Esophagus squamous epithelium (tissue), 5 donors: ENCODE measurements at places on chromosomes 12 and 14. TPM values are rescaled to one million over a fixed set of nuclear protein-coding genes. Genes with fewer than 3 reads are reported as not detected.

Gene POLE2
- 7.9 TPM for total RNA-seq

Gene GLT8D2
- not detected for total RNA-seq

Gene PPP4R4
- 0.08 TPM for total RNA-seq

Gene PTGER2
- 1.1 TPM for total RNA-seq

Gene BDKRB1
- 7.2 TPM for total RNA-seq

Gene PPP1R36
- total RNA-seq, result 1.1 TPM

- DNase-seq, result no peak
- peak overlapping the region; percentile 45 for H3K27ac ChIP-seq
- H3K27me3 ChIP-seq, result no peaks in the 10 kb centered on the region
- H3K4me3 ChIP-seq, result no peak overlapping the region
These were observed 60.4 kb downstream of the KITLG start for GRCh38 chr12:88519802-88520435.

DNA sequence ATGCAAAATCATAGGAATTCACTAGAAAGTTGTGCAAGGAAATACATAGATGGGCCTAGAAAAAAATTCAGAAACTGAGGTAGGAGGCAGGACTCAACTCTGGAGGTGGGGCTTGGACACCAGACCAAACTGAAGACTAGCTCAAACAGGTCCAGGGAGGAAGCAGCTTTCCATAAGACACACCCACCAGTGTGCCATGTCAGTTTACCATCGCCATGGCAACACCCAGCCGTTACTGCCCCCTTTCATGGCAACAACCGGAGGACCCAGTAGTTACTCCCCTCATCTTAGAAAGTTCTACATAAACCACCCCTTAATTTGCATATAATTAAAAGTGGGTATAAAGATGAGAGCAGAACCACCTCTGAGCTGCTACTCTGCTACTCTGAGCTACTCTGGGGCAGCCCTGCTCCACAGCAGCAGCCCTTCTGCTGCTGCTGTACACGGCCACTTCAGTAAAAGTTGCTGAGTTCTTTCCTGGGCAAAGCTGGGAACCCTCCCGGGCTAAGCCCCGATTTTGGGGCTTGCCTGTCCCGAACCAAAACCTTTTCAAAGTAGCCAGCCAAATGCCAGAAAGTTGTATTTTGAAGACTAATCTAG lies 30.8 kb upstream of the NINJ2 start:
- H3K36me3 ChIP-seq, result no peaks in the 10 kb centered on the region
- H3K4me3 ChIP-seq, result no peak overlapping the region
- DNase-seq, result no peak
- H3K27ac ChIP-seq, result no peak overlapping the region
- H3K27me3 ChIP-seq, result no peaks in the 10 kb centered on the region

DNA sequence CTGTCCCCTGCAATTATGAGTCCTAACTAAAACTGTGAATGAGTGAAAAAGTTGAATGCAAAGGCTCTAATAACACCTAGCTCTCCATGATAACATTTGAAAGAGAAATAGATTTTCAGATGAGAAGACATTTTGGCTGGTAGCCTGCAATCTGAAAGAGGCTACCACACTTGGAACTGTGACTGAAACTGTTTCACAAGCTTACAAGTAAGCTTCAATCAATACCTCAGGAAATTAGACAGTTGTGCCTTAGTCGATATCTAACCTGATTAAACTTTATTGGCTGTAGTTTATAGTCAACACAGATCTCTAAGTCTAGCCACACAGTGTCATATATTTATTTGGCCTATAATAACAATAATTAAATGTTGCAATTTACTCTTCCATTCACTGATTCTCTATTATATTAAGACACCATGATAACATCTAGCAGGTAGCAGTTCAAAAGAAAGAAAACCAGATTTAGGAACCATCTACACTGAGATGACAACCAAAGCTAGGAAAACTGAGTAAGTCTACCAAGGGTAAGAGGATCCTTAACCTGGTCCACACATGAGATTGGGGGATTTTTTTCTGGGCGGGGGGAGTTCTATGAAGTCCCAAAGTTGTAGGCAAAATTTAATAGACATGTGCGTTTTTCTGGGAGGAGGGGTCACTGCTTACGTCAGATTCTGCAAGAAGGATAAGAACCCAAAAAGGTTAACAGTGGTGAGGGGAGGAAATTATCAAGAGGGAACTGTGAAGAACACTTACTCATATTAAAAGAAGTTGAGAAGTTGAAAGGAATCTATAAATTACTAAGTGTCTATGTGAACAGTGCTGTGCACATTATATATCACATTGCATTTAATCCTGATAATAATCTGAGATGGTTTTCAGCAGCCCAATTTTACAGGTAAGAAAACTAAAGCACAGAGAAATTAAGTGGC lies 65.8 kb downstream of the NUMB start:
- no peak for DNase-seq
- no peaks in the 10 kb centered on the region for H3K4me1 ChIP-seq
- no peaks in the 10 kb centered on the region for H3K36me3 ChIP-seq
- H3K4me3 ChIP-seq, result no peak overlapping the region

- no peak overlapping the region for H3K27ac ChIP-seq
- no peaks in the 10 kb centered on the region for H3K27me3 ChIP-seq
- no peaks in the 10 kb centered on the region for H3K4me1 ChIP-seq
These were observed 294.9 kb downstream of the ETNK1 start for GRCh38 chr12:22919883-22920282.

- no peak for DNase-seq
- H3K4me3 ChIP-seq, result no peak overlapping the region
- peaks cover 45% of the 10 kb centered on the region for H3K4me1 ChIP-seq
- no peaks in the 10 kb centered on the region for H3K27me3 ChIP-seq
- peak overlapping the region; percentile 50 for H3K27ac ChIP-seq
These were observed 109.4 kb downstream of the RFLNA start for GRCh38 chr12:124404162-124404784.

GRCh38 chr12:106841510-106842302 lies 67.2 kb downstream of the RIC8B start:
- no peaks in the 10 kb centered on the region for H3K4me1 ChIP-seq
- no peak overlapping the region for H3K4me3 ChIP-seq
- H3K36me3 ChIP-seq, result peaks cover 28% of the 10 kb centered on the region
- DNase-seq, result no peak
- H3K27me3 ChIP-seq, result no peaks in the 10 kb centered on the region

GRCh38 chr12:130828895-130829294 lies 10.2 kb downstream of the STX2 start:
- H3K36me3 ChIP-seq, result no peaks in the 10 kb centered on the region
- no peak overlapping the region for H3K27ac ChIP-seq
- no peak overlapping the region for H3K4me3 ChIP-seq
- peaks cover 21% of the 10 kb centered on the region for H3K4me1 ChIP-seq

GRCh38 chr12:72084061-72084460 lies 145.4 kb downstream of the TPH2 start:
- H3K27me3 ChIP-seq, result no peaks in the 10 kb centered on the region
- no peaks in the 10 kb centered on the region for H3K4me1 ChIP-seq
- no peaks in the 10 kb centered on the region for H3K36me3 ChIP-seq
- H3K4me3 ChIP-seq, result no peak overlapping the region

DNA sequence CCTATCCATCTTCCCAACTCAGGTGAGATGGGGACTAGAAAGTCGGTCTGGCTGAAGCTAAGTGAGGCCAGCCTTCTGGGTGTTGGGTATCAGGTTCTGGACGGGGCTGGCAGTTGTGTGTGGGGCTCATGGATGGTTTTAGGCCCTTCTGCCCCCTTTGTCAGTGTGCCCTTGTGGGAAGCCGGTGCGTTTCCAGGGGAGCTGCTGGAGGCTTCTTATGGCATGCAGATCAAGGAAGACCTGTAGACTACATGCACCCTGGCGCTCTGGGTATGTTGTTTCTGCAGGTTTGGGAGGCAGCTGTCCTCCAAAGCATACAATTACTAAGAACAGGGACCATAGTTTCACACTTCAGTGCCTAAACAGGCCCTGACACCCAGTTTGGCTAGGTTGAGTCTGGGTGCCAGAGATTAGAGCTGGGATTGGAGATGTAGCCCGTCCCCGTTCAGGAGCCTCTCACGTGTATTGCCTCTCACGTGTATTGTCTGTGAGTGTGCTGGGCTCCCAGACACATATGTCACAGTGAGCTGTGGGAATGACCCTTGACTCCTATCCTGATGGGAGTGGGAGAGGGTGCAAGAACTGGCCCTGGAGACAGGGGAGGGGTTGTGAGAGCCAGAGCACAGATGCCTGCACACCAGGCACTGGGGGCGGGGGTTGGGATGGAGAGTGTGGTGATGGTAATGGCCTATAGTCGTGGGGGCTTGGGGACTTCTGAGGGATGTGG lies 84.4 kb downstream of the SLC25A47 start:
- no peak overlapping the region for H3K27ac ChIP-seq
- no peak overlapping the region for H3K4me3 ChIP-seq
- no peak for DNase-seq
- no peaks in the 10 kb centered on the region for H3K36me3 ChIP-seq
- no peaks in the 10 kb centered on the region for H3K4me1 ChIP-seq
- H3K27me3 ChIP-seq, result no peaks in the 10 kb centered on the region

GRCh38 chr12:12376646-12377448 lies 20.0 kb downstream of the BORCS5 start:
- peaks cover 13% of the 10 kb centered on the region for H3K4me1 ChIP-seq
- H3K36me3 ChIP-seq, result no peaks in the 10 kb centered on the region
- H3K4me3 ChIP-seq, result no peak overlapping the region
- DNase-seq, result no peak
- no peak overlapping the region for H3K27ac ChIP-seq

DNA sequence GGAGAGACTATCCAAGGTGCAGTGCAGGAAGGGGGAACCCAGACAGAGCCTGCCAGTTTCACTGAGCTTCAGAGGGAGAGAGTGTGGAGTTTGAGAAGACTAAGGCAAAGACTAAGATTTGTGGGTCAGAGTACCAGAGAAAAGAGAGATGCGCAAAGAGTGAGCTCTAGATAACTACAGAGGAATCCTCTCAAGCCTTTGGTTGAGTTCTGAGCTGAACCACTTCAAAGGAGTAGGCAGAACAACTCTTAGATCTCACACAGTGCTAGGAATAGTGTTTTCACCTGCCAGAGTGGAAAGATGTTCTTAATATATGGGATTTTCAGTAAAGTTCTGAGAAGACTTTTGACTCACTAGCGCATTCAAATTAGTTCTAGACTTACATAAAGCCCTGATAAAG lies 10.7 kb upstream of the M6PR start:
- H3K27me3 ChIP-seq, result no peaks in the 10 kb centered on the region
- DNase-seq, result no peak
- no peak overlapping the region for H3K4me3 ChIP-seq
- H3K36me3 ChIP-seq, result no peaks in the 10 kb centered on the region

DNA sequence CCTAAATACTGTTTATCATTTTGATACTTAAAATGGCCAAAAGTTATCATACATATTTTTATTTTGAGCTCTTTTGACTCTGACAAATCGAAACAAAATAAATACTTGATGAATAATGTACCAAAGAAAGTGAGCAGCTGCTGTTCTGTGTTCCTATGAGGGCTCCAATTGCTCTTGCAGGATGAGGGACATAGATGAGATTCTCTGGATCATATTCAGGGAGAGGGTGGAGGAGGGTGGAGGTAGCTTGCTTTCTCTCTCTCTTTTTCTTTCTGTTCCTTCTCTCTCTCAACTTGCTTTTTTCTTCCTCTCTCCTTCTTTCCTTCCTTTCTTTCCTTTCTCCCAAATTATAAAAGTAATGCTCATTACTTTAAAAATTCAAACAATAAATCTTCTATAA lies 8.9 kb upstream of the MYH7 start:
- H3K27ac ChIP-seq, result no peak overlapping the region
- no peaks in the 10 kb centered on the region for H3K4me1 ChIP-seq
- no peaks in the 10 kb centered on the region for H3K27me3 ChIP-seq
- H3K36me3 ChIP-seq, result no peaks in the 10 kb centered on the region
- DNase-seq, result no peak

GRCh38 chr14:55807053-55807880 lies 227.3 kb downstream of the KTN1 start:
- peaks cover 30% of the 10 kb centered on the region for H3K4me1 ChIP-seq
- no peaks in the 10 kb centered on the region for H3K27me3 ChIP-seq
- DNase-seq, result peak; percentile 18
- H3K4me3 ChIP-seq, result no peak overlapping the region

- no peak for DNase-seq
- H3K4me3 ChIP-seq, result no peak overlapping the region
- no peaks in the 10 kb centered on the region for H3K4me1 ChIP-seq
These were observed 125.3 kb downstream of the ESRRB start for GRCh38 chr14:76501156-76501720.

DNA sequence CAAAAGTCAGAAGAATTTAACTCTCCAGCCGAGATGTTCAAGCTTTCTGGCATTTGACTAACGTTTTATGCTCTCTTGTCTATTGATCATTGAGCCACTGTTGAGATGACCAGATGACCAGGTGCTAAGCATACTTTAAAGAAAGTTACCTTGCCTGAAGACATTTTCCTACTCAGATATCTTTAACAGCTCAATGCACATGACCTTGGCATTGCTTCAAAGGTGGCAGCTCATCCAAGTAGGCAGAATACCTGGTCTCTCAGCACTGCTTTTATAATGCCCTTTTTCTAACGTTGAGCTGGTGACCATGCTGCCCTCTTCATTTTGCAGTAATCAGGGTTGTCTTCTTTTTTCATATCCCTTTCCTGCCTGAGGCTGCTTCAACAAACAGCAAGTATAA lies 358.1 kb downstream of the RAD51B start:
- H3K4me1 ChIP-seq, result peaks cover 63% of the 10 kb centered on the region
- H3K27me3 ChIP-seq, result no peaks in the 10 kb centered on the region
- H3K36me3 ChIP-seq, result no peaks in the 10 kb centered on the region
- no peak overlapping the region for H3K4me3 ChIP-seq
- no peak overlapping the region for H3K27ac ChIP-seq

- peaks cover 100% of the 10 kb centered on the region for H3K36me3 ChIP-seq
- no peak overlapping the region for H3K27ac ChIP-seq
These were observed 34.7 kb downstream of the APPL2 start for GRCh38 chr12:105201299-105201698.

DNA sequence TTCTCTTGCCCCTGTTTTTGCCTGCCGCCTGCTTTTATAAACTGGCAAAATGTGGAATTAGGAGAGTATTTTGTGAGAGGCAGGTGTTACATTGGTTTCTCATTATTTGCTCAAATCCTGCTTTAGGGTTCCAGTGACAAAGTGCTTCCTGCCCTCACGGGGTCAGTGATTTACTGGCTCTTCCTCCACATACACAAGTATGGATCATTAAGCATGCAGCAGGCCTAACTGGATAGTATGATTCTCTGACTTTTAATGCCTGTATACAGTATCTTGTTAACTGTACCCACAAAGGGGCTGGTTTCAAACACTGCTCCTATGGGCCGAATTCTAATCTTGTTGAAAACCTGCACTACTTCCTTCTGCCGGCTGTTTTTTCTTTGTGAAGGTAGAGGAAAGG lies 63.2 kb downstream of the PTCSC3 start:
- no peaks in the 10 kb centered on the region for H3K36me3 ChIP-seq
- H3K27ac ChIP-seq, result no peak overlapping the region
- no peak for DNase-seq

GRCh38 chr12:2390133-2390532 lies 337.3 kb downstream of the CACNA1C start:
- no peak overlapping the region for H3K27ac ChIP-seq
- peaks cover 4% of the 10 kb centered on the region for H3K27me3 ChIP-seq
- H3K36me3 ChIP-seq, result no peaks in the 10 kb centered on the region
- no peak for DNase-seq
- H3K4me3 ChIP-seq, result no peak overlapping the region

- no peaks in the 10 kb centered on the region for H3K4me1 ChIP-seq
- H3K27ac ChIP-seq, result no peak overlapping the region
- no peak for DNase-seq
These were observed 8.6 kb downstream of the WDR89 start for GRCh38 chr14:63632932-63633514.

- H3K4me3 ChIP-seq, result no peak overlapping the region
- H3K27ac ChIP-seq, result no peak overlapping the region
- no peaks in the 10 kb centered on the region for H3K36me3 ChIP-seq
- H3K4me1 ChIP-seq, result no peaks in the 10 kb centered on the region
- H3K27me3 ChIP-seq, result no peaks in the 10 kb centered on the region
- DNase-seq, result no peak
These were observed 272.4 kb downstream of the NELL2 start for GRCh38 chr12:44603701-44604100.

GRCh38 chr12:3002646-3003045 lies 43.4 kb downstream of the TEAD4 start:
- no peaks in the 10 kb centered on the region for H3K27me3 ChIP-seq
- no peak overlapping the region for H3K27ac ChIP-seq
- DNase-seq, result no peak
